SK-MEL-5 (cell line): ENCODE measurements at places on chromosomes 4 and X.

GRCh38 chr4:52251864-52252263 is 200.8 kb downstream of the SPATA18 start:
- DNase-seq, result no peak

DNA sequence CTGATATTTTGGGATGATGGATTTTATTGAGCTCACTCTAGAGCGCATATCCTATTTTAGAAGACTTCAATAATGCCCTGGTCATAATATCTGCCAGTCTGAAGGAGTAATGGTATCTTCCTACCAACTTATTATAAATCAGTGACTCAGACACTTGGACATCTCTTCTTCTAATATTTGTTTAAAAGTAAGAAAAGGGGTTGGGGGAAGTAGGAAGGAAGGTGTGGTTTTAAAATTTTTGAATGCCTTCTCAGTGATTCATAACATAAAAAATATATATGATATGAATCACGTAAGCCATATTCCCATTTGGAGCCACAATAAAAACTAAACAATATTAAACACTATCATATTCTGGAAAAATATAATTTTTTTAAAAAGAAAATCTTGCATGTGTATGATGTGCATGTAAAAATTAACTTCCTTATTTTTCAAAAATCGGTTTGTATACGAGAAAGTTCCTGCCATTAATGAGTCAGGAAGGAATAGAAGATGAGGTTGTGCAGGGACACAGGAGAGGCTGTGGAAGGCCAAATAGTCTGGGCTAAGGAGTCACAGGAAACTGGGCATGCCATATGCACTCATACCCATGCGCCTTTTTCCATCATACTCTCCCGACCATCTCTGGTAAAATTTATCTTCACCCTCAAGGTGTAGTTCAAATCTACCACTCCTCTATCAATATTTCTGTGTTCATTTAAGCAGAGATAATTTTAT is 286.5 kb downstream of the EPHA5 start:
- DNase-seq, result no peak

- no peak for DNase-seq
These were observed 232.0 kb downstream of the KCNIP4 start for GRCh38 chr4:21716531-21716930.

GRCh38 chr4:175639346-175639745 is 172.7 kb downstream of the GPM6A start:
- DNase-seq, result no peak
